ENCODE measurements at places on chromosomes 3 and 15. TPM values are rescaled to one million over a fixed set of nuclear protein-coding genes. Genes with fewer than 3 reads are reported as not detected.
A peak's percentile ranks its signal among the peaks of the same experiment; 100 is the strongest.

DNA sequence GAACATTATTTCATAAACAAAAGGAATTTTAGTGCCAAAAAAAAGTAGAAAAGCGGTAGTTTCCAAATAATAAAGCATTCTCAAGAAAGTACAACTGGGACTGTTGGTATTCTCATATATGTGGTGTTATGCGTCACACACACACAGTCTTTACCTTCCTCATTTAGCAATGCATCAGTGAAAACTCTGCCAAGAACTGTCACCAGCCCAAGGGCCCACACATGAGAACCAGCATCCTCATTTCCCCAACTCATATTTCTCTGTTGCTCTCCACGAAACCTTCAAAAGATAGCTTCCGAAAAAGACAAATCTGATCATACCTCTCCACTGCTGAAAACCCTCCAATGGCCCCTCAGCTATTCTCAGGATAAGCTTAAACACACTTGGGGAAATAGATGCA is 150.7 kb downstream of the CADPS start:
- DNase-seq = no peak

DNA sequence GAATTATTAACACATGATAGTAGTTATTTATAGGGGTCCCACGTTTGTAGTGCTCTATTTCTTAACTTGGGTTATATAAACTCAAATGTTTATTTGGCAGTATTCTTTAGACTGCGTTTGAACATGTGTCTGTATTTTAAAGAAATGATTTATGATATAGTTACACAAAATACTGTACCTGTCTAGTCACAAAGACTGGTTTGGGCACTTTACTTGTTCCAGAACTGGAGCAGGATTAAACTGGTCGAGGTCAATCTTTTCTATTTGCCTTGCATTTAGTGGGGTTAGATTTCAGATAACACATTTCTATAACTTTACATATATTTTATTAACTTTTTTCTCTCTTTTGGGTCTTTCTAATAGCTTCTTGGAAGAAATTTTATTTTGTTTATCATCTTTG is 39.5 kb downstream of the HACD3 start:
- no peak for DNase-seq

GRCh38 chr3:160564258-160564911 is 986 bp downstream of the KPNA4 start:
- DNase-seq = peak; percentile 48

DNA sequence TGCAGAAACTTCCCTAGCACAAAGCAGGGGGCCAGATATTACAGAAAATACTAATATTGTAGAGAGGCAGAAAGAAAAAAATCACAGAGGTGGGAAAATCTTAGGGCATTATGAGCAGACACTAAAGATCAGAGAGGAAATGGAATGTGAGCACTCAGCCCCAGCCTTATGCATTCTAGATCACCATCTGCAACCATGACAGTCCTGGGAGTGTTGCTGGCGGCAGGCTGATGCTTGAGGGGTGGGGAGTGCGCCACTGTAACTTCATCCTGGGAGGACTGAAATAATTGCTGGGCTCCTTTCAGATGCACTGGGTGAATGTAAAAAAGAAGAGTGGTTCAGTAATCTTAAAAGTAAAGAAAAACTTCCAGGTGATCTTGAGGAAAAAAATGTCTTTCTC is 427.6 kb upstream of the SEMA6D start:
- DNase-seq = no peak

Gene A4GNT
- total RNA-seq = not detected
